Activated T-helper 1 cell treated with anti-CD3 and anti-CD28 coated beads, Interleukin-2, amount 50 U/mL, for 16 hours (primary cell): ENCODE measurements at places on chromosomes 13 and 19.

DNA sequence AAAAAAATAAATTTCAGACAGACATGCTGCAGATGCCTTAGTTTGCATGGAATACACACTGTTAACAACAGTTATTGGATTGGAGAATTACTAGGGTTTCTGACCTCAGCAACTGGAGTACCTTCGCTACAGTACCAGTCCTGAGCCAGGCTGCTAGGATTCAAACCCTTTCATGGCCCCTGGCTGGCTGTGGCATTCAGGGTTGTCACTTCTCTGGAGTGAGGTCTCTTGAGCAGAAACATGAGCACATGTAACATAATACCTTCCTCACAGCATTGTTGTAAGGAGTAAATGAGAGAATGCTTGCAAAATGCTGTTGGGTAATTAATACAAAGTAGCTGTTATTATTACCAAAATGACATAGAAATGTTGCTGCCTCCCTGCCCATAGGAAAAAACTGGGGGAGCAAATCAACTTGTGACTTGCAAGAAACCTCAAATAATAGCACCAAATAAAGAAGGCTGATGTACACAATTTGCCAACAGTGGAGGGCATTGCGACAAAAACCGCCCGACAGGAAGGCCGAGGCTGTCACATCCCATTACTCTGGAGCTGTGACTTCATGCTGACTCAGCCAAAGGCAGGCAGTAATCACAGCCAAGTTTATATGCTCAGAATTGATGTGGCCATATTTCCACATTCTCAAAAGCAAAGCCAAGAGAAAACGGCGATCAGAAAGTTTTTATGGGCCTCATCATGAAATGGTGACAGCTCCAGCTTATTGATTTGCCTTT lies 100.4 kb downstream of the RFC3 start:
- DNase-seq, result no peak

- DNase-seq, result no peak
These were observed 577.4 kb downstream of the TBC1D4 start for GRCh38 chr13:74904556-74904955.

- no peak for DNase-seq
These were observed 240.3 kb downstream of the SPRY2 start for GRCh38 chr13:80100636-80101035.

- DNase-seq, result no peak
These were observed 12.0 kb upstream of the SHFL start for GRCh38 chr19:10074153-10074552.

DNA sequence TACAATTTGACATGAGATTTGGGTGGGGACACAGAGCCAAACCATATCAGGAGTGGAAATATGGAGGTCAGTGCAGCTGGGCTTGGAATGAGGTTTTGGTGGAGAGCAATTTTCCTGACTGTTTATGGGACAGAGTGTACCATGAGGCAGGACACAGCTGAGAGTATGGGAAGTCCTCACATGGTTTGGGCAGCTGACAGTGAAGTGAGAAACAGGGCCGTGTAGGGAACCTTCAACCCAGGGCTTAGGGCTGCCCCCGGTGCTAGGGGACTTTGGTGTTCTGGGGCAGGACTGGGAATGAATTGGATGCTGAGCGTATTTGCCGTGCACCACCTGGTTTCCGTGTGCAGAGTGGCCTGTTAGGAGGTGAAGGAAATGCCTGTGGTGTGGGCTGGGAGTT lies 6.1 kb downstream of the ZNF548 start:
- no peak for DNase-seq

GRCh38 chr13:109390391-109390790 lies 396.0 kb downstream of the IRS2 start:
- no peak for DNase-seq

DNA sequence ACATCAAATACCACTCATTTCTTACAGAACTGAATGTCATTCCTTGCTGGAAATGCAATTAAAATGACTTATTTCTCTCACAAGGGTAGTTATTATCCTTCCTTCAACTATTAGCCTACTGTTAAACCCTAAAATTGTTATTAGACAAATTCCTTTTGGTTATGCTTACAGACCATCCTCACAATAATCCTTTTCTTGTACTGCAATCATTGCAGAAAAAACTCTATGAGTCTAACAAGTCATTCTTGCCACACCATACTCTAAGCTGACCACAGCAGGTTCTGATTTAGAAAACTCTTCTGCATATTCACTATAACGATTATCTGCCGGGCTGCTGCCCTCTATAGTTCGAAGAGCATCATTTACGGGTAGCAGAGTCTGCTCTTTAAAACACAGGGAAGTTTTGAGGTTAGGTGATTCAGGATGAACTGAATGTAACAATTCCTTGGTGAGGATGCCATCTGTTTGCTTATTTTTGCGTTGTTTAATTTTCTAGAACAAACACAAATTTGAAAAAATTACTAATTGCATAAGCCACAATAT lies 38.2 kb downstream of the MTMR6 start:
- DNase-seq, result no peak

DNA sequence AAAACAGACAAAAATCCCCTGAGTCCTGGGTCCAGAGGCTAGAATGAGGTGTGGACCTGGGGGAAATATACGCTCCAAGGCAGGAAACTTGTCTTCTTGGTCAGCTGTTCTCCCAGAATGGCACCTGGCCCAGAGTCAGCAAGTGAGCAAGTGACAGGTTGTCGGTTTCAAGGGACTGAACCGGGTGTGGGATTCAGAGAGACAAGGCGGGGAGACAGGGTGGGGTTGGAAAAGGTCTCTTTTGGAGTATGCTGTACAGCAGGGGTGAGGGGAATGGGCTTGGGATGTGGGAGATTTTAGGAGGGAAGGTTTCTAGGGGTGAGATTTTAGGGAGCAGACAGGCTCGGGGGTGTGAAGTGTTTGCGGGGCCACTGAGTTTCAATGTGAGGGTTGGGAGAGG lies 83.3 kb downstream of the RYR1 start:
- no peak for DNase-seq
